Fibroblast of villous mesenchyme (primary cell): ENCODE measurements at places on chromosomes 5 and 9. TPM values are rescaled to one million over a fixed set of nuclear protein-coding genes. Genes with fewer than 3 reads are reported as not detected.

PLCXD3 gene
- total RNA-seq = 0.32 and 0.43 TPM in 2 replicates

CPEB4 gene
- 33.8 and 38.4 TPM in 2 replicates for total RNA-seq

DNA sequence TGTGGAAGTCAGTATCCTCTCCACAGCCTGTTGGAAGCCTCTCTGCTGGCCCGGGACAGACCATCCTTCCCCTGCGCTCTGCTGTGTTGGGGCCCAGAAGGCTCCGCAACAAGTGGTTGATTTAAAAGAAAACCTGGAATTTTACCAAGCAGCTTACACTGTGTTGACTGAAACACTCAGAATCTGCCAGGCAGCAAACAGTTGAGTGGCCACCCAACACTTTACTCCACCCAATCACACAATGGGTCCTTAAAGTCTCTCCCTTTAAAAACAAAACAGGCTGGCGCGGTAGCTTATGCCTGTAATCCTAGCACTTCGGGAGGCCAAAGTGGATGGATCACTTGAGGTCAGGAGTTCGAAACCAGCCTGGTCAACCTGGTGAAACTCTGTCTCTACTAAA, 28.0 kb upstream of the DMRT3 start:
- no peak for DNase-seq

GRCh38 chr9:130962418-130963316, 23.6 kb upstream of the FIBCD1 start:
- DNase-seq = peak; percentile 92

DNA sequence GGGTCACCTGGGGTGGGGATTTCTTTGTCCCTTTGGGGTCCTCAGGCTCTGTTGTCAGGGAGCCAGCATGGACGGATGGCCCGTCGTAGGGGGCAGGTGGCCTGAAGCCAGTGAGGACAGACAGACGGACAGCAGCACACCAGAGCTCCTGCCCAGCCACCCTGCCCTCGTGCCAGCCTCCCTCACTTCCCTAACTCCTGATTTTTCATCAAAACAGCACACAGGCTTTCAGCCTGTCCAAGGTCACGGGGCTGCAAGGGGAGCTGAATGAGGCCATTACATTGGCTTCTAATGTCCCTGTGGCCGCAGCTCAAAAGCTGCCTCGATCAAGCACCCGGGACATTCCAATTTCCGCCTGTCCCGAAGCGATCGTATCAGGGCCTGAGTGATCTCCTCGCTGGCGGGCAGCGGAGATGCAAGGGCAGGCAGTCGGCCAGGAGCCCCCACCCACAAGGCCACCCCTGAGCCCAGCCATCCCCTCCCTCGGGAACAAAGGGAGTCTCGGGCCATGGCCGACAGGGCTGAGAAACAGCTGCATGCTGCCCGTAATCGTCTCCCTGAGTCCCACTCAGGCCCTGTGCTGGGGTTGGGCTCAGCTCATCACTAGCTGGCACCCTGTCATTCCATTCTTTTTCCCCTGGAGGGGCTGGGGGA, 50.5 kb upstream of the RNU6ATAC start:
- DNase-seq = no peak

DNA sequence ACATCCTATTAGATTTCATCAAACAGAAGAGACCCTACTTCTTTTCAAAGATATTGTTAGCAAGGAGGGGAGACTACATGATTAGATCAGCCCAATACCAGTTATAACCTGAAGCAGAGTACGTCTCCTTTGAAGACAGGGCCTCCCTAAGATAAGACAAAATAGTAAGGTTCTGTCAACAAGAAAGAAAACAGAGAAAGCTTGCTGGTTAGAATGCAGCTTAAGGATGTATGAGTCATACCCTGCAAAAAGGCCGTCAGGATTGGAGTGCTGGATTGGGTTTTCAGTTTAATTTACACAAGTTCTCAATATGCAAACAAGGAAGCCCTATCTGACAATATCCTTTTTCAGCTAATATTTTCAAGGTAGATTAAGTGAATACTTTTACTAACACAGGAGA, 1581.2 kb upstream of the WWC1 start:
- DNase-seq = peak; percentile 67

DNA sequence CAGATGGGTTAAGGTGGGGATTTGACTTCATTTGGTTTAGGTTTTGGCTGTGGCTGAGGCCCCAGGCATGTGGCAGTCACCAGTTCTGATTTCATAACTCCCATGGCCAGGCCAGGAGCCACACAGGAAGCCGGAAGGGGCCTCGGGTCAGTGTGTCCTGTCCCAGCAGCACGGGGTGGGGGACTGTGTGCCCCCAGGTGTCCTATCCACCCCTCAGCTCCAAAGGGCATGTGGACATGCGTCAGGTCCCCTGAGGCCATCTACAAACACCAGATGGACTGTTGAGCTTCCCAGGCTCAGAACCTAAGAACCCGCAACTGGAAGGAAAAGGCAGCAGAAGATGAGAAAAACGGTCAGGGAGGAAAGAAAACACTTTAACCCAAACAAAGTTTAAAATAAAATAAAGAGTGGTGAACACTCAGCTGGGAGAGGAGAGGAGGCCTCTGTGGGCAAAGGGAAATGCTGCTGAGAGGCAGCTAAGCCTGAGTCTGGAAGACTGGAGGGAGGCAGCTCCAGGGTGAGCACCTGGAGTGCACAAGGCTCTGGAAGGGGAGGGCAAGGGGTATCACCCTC, 260.8 kb downstream of the AUH start:
- peak; percentile 60 for DNase-seq

DNA sequence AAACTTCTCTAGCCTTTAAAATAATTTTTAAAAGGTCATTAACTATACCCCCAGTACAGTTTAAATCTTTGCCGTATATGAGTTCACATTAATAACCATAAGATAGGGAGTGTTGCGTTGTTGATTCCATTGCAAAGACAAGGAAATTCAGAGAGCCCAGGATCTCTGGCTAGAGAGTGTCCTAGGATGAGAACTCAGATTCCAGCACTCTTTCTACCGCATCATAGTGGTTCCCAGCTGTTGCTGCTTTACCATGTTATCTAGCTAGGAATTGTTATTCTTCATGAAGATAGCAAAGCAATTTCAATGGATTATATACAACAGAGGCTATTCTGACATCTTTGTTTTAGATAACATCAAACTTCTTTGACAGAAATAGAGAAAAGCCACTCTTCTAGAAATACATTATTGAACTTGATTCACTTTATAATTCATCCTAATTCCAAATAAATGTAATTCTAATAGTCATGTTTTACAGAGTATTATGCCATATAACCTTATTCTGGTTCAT, 78.4 kb upstream of the IL7R start:
- no peak for DNase-seq

- DNase-seq = no peak
These were observed 676 bp downstream of the LCN15 start for GRCh38 chr9:136763649-136764035.

- DNase-seq = peak; percentile 40
These were observed 48.3 kb upstream of the ICE1 start for GRCh38 chr5:5374009-5374715.
